ENCODE measurements at places on chromosomes 2 and 18. TPM values are rescaled to one million over a fixed set of nuclear protein-coding genes. Genes with fewer than 3 reads are reported as not detected.
A peak's percentile ranks its signal among the peaks of the same experiment; 100 is the strongest.

The TFCP2L1 gene
- polyA plus RNA-seq = 0.45 TPM

The ANKRD30B gene
- polyA plus RNA-seq = 0.10 TPM

The MAL gene
- polyA plus RNA-seq = 0.30 TPM

The CYP27C1 gene
- 2.0 TPM for polyA plus RNA-seq

The UGT1A10 gene
- 0.06 TPM for polyA plus RNA-seq

The CHST9 gene
- polyA plus RNA-seq = 11.1 TPM

GRCh38 chr2:100664756-100665101 is 101.9 kb downstream of the PDCL3 start:
- no peak for DNase-seq
- H3K4me3 ChIP-seq = no peak overlapping the region
- H3K4me1 ChIP-seq = no peaks in the 10 kb centered on the region

GRCh38 chr2:51079945-51080344 is 48.0 kb upstream of the NRXN1 start:
- H3K4me3 ChIP-seq = no peak overlapping the region
- H3K27me3 ChIP-seq = no peaks in the 10 kb centered on the region
- DNase-seq = no peak
- H3K36me3 ChIP-seq = no peaks in the 10 kb centered on the region

DNA sequence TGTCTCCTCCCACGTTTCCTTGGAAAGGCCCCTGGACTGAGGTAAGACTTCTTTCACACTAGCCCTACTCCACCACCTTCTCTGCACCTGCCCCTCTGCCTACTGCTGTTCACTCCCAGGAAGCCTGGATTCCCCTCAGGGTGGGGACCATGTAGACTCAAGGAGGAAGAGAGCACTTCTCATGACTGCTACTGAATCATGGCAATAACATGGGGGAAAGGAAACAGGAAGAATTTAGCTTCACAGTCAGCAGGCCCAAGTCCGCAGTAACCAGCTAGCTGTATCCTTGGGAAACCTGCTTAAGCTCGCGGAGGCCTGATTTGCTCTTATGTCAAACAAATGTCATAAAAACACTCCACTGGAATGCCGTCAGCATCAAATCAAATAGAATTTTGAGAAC is 126.2 kb upstream of the CAPN13 start:
- peaks cover under 1% of the 10 kb centered on the region for H3K27me3 ChIP-seq
- H3K4me1 ChIP-seq = no peaks in the 10 kb centered on the region
- H3K27ac ChIP-seq = no peak overlapping the region

DNA sequence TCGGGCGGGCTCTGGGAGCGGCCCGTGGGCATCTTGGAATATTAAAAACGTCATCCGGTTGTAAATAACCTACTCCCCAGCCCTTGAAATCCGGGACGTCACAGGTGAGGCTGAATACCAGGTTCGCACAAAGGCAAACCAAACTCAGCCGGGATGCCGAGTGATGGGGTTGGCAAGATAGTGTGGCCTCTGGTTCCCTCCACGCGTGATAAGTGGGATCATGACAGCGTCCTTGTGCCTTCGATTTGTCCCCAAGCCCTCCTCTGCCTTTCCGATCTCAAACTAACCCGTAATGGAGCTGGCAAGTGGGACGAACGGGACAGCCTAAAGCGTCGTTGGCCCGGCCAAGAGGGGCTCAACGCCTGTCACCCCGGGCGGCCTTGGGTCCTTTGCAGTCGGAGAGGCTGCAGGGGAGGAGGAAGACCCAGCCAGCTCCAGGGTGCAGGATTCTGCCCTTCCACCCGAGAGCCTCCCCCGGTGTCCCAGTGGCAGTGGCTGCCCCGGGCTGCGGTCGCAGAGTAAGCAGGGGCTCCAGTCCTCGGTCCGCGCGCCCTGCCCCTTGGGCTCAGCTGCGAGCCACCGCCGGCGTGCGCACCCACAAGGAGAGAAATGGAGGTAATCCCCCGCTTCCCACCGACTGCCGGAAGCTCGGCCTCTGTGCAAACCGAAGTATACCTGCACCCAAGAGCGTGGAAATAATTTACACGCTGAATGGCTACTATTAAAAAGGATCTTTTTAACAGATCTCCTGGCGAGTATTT is 13.4 kb upstream of the PAX3 start:
- H3K4me1 ChIP-seq = no peaks in the 10 kb centered on the region
- no peak for DNase-seq
- no peak overlapping the region for H3K4me3 ChIP-seq
- H3K36me3 ChIP-seq = no peaks in the 10 kb centered on the region

GRCh38 chr2:55419233-55419678 is 400 bp downstream of the CCDC88A start:
- peaks cover 19% of the 10 kb centered on the region for H3K27me3 ChIP-seq
- H3K36me3 ChIP-seq = no peaks in the 10 kb centered on the region
- H3K27ac ChIP-seq = peak overlapping the region; percentile 90
- DNase-seq = no peak

DNA sequence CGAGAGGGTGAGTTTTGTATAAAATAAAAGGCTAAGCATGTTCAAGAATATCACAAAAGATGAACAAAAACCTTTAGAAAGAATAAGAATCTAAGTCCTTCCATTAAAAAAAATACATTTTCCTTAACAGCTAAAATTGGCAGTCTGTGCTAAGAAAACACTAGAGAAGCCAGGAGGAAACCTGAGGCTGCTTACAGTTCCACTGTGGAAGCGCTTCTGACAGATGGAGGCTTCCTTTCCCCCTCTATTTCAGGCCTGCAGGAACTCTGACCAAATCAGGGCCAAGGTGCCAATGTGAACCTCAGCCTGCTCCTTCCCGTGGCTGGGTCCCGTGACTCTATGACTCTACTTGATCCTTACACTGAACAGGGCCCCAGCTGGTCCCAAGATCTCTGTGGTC is 108.1 kb upstream of the ARHGAP28 start:
- no peak overlapping the region for H3K27ac ChIP-seq
- no peaks in the 10 kb centered on the region for H3K4me1 ChIP-seq
- no peak overlapping the region for H3K4me3 ChIP-seq
- H3K27me3 ChIP-seq = no peaks in the 10 kb centered on the region
- no peaks in the 10 kb centered on the region for H3K36me3 ChIP-seq

DNA sequence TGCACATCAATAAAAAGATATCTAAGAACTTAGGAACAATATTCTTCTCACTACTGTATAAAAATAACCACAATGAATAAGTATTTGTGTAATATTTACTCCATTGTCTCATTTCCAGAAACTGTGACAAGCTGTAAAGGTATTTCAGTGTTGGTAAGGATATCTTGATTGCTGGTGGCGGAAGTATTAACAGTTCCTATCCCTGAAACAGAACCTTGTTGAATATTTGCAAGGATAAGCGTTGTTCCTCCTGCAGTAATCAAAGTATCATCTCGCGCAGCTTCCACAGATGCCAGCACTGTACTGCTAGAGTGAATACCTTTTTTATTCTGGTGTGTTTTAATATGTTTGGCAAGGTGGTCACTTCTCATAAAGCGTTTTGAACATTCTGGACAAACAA is 55.3 kb downstream of the SP3 start:
- no peak overlapping the region for H3K4me3 ChIP-seq
- H3K36me3 ChIP-seq = peaks cover 36% of the 10 kb centered on the region
